Left renal pelvis (tissue), 4 donors: ENCODE measurements at places on chromosomes 13 and 19.

DNA sequence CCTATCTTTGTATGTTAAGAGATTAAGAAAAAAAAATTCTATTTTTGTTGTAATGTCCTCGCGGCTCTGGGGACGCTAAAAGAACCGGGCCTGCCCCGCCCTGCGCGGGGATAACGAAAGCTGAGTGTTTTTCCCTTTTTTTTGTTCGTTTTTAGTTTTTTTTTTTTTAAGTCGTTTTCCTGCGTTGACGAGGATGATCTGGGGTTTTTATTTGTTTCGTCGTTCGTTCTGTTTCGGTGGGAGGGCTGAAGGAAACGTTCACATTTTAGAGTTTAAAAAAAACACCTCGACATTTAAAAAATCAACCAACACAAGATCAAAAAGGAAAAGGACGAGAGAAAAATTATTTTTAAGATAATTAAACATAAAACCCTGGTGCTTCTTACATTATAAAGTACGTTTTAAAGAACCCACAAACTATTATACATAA is 5.6 kb downstream of the LYL1 start:
- no peak for DNase-seq

DNA sequence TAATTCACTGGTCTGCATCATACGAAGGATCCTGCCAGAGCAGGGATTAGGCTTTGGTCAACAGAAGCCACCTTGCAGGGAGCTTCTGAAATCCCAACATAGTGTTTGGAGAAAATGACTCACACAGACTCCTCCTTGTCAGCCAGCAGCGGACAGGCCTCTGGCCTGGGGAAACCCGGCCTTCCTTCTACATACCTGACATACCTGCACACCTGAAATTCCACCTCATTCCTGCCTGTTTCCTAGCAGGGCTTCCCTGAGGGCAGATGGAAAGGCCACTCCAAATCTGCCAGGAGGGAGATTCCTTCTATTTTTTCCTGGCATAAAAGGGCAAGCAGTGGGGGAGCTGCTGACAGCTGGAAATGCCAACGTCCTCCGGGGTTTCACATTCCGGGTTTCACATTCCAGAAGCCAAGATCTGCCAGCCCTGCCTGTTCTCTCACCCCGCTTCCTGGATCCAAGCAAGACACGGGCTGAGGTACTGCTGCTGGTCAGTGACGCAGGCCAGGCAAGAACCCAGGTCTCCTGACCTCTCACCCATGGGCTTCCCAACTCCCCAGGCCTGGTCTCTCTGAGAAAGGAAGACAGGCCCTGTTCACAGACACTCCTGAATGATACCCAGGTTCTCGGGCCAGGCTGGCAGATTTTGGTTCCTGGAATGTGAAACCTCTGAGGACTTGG is 18.2 kb upstream of the IGFL1 start:
- no peak for DNase-seq

GRCh38 chr19:48760504-48761205 is 5.3 kb downstream of the FGF21 start:
- DNase-seq, result no peak

GRCh38 chr19:11090997-11091702 is 1.9 kb downstream of the LDLR start:
- no peak for DNase-seq

GRCh38 chr19:35120492-35120891 is 4.9 kb downstream of the FXYD3 start:
- no peak for DNase-seq

GRCh38 chr19:367561-367960 is 23.0 kb upstream of the MIER2 start:
- no peak for DNase-seq

DNA sequence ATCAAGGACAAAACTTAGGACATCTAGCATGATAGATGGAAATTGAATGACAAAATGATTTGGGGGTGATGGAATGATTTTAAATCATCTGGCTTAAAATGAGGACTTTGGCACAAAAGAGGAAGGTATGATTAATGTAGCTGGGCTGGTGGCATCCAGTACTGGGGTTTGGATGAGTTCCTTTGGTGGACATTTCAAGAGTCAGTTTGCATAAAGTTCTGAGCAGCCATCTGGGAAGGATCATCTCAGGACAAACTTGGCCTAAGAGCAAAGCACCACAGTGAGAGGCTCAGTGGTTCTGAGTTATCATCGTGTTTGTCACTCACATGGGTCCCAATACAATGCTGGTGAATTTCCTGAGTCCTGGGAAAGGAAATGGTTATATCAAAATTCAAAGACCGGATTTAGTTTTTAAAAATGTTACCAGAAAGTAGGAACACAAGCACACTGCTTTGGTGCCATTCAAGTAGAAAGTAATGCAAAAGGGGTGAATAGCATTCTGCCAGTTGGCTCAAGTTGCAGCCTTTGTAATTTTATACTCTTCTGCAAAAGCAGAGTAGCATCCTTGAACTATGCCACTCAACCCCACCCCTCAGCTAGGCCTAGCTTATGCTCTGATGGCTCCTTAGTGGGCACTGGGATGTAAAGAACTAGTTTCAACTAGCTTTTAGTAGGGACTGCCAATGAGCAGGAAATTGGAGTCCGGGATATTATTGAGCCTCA is 219.0 kb downstream of the COG6 start:
- DNase-seq, result no peak

DNA sequence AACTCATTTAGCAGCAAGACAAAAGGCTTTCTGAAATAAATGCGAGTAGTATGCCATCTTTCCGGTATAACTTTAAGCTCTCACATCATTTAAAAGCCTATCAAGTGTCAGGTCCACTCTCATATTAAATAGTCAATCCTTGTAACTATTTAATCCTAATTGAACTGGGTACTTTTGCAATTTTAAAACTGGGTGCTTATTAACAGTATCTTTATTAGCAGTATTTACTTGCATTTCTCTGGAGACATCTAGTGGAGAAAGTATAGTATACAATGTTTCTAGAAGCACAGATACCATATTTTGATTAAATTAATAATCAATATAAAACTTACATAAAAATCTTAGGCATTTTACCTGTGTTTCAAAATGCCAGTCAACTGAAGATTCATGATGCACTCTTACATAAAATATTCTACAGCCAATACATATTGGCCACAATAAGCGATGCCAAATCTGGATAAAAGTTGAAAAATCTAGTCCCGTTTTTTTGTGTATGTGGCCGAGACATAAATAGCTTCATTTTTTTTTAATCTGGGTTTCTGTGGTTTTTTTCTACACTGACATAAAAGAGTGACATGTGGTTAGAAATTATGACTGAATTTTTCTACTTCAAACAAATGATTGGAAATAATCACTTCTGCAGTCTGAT is 4.3 kb upstream of the POSTN start:
- no peak for DNase-seq

DNA sequence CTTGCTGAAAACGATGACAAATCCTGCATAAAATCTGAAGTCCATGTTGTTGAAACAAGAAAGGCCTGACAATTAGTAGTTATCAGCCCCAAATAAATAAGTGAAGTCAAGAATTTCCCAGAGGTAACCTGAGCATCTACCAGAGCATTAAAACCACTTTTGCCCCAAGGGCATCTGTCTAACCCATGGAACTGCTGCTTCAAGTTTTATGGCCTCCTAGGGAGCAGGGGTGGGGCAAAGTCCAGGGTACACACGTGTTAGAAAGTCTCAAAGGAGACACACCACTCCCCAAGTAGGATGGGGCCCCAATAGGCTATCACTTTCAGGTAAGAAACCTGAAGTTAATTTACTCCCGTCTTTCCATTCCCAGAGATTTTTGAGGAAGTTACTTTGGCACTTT is 81.1 kb downstream of the CACNA1A start:
- DNase-seq, result no peak

DNA sequence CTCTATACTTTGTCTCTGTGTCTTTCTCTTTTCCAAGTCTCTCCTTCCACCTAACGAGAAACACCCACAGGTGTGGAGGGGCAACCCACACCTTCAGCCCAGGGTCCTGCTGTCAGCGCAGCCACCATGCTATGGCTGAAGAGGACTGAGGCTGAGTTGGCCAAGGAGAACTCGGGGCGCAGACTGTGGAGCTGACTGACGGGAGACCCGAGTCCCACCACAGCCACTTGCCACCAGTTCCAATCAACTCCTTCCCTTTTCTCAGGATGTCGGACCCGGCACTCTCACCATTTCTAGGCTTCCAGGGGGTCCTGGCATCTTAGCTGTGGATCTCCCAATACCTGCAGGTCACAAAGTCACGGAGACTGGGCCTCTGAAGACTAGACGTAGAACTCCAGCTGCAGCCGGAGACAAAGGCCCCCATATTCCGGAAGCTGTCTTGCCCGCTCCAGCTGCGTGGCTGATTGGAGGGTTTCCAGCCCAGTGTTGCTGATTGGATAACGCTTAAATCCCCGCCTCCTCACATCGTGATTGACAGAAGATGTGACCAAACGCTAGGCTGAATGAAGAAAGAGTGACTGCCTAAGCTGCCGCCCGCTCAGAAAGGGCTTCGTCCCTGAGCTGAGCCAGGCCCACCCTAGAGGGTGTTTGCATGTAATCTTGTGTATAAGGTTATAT is 63.6 kb downstream of the ZNF429 start:
- DNase-seq, result peak; percentile 84

- DNase-seq, result no peak
Measured at GRCh38 chr13:99827011-99827772, 144.4 kb downstream of the ZIC5 start.

- DNase-seq, result no peak
Measured at GRCh38 chr13:63396746-63397145, 1981.1 kb upstream of the PCDH20 start.

DNA sequence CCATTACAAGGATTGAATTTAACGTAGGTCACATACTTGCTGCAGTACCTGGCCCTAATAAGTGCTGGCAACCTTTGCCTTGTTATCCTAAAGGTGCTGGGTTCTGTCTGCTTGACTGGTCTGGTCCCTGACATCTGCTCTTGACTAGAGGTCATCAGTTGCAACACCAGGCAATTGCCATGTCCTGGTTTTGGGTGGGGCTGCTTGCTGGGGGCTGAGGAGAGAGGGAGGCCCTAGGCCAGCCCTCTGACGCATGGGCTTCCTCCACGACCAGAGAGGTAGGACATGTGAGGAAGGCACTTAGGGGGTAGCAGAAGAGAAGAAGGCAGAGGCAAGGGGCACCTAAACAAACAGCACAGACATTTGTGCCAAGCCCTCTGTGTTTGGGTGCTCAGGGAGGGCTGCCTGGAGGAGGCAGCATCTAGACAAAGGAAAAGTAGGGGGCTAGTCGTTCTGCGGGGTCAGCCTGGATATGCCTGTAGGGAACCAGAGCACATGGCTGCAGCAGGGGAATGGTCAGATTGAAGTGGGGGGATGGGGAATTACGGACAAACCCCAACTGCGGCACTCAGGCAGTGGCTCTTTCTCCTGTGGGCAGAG is 21.7 kb downstream of the VSTM2B start:
- no peak for DNase-seq

GRCh38 chr19:4878491-4878968 is 11.1 kb upstream of the PLIN3 start:
- DNase-seq, result no peak

GRCh38 chr19:51000981-51001380 is 423 bp downstream of the KLK8 start:
- no peak for DNase-seq

- no peak for DNase-seq
Measured at GRCh38 chr13:68345963-68346531, 1115.9 kb upstream of the PCDH9 start.

GRCh38 chr19:56953470-56953869 is 112.9 kb upstream of the PEG3 start:
- DNase-seq, result no peak

GRCh38 chr19:49807904-49808675 is 5.0 kb downstream of the FUZ start:
- no peak for DNase-seq

DNA sequence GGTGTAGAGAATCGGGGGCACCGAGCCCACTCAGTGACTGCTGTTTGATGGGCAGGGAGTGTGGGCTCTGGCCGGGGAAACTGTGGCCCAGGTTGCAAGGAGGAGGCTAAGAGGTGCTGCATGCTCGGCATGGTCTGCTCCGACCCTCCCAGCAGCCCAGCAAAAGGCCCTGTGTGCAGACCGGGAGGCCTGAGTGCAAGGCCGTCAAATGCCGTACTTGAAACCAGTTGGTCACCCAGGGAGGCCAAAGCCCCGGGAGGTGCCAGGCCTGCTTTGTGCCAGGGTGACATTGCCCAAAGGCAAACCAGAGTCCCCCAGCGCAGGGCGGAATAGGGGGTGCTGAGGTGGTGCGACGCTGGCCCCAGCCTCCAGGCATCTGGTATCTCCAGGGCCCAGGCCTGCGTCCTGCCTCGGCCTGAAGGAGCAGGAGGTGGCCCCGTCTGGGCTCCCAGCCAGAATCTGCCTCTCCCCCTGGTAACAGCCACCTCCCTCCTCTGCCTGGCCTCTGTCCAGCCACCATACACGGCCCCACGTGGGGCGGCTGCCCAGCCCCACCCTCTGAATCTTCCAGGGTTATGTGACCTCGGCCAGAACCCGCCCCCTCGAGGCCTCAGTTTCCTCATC is 4.0 kb downstream of the PIK3R2 start:
- DNase-seq, result no peak

GRCh38 chr13:30910676-30911075 is 4.6 kb downstream of the MEDAG start:
- DNase-seq, result no peak

GRCh38 chr13:53126841-53127245 is 98.2 kb downstream of the OLFM4 start:
- no peak for DNase-seq

- DNase-seq, result no peak
Measured at GRCh38 chr19:48770266-48770665, 14.9 kb downstream of the FGF21 start.

DNA sequence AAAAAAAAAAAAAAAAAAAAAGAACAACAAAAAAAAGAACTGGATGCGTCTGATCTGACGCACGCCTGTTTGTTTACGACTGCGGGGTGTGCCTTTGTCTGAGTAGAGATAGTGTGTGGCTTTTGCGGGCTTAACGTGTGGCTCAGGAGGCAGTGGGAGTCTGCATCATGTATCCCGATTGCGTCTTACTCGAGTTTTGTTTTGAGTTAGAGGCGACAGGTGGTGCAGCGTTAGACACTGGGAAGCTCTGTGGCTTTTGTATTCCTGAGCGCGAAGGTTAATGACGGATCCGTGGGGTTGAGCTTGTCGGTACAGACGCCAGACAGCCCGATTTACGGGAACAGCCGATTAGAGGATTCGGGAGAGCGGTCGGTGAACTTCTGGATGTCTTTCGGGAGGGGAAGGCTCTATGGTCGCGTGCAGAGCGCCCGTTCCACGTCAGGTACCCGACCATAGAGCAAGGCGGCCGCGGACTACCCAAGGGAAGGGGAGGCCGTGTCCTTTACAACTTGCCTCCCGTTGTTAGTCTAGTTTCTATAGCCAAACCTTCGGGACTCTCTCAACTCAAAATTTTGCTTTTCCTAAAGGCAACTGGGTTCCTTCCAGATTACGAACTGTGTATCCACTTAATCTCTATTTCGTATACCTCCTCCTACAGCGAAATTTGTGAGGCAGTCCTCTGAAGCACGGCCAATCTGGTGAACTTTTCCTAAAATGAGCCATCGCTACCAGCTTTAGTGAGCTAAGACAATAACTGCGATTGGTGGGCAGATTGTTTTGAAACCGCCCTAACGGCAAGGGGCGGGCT is 926 bp upstream of the HNRNPUL1 start:
- DNase-seq, result peak; percentile 42

GRCh38 chr13:80362481-80362880 is 21.6 kb upstream of the SPRY2 start:
- no peak for DNase-seq

- DNase-seq, result no peak
Measured at GRCh38 chr19:12698138-12698537, 1.7 kb upstream of the FBXW9 start.

GRCh38 chr19:10332965-10333757 is at the start of gene RAVER1:
RAVER1 (minus strand) TSS chr19:10333529; CDS start chr19:10333507, 22 bp downstream.
- peak; percentile 92 for DNase-seq
